ENCODE measurements at places on chromosomes 4 and X. TPM values are rescaled to one million over a fixed set of nuclear protein-coding genes. Genes with fewer than 3 reads are reported as not detected.

- DNase-seq, result no peak
Measured at GRCh38 chr4:105147016-105147552, 408 bp downstream of the TET2 start.

The CD38 gene
- total RNA-seq, result 3.6 TPM

The NXF2 gene
- not detected for total RNA-seq

GRCh38 chr4:95272797-95273196 is 276.0 kb downstream of the UNC5C start:
- no peak for DNase-seq

DNA sequence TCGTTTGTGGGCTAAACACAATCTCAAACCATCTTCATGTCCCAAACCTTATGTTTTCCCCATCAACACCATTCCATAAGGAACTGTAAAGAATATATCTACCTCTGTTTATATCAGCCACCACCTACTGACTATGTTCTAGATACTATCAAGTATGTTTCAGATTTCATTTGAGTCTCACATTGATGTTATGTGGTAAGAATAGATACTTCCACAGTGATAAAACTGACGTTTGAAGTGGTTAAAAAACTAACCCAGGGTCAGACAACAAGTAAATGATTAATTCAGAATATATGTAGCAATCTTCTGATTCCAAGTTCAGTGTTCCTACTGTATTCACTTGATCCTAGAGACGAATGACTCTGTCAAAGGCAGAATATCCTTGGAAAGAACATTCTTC is 156.8 kb upstream of the RASGEF1B start:
- no peak for DNase-seq

The FAT4 gene
- total RNA-seq, result 47.4 TPM

The RBM47 gene
- 0.13 TPM for total RNA-seq

The ERAS gene
- total RNA-seq, result not detected

The KCTD8 gene
- 0.13 TPM for total RNA-seq

GRCh38 chr4:142443469-142443868 is 402.6 kb downstream of the INPP4B start:
- DNase-seq, result no peak

The PITX2 gene
- under 0.01 TPM for total RNA-seq

The MAGEB2 gene
- not detected for total RNA-seq

GRCh38 chr4:114281164-114281960 is 301.9 kb upstream of the ARSJ start:
- no peak for DNase-seq
